Left lung (tissue), 14 donors: ENCODE measurements at places on chromosomes 7 and 10. TPM values are rescaled to one million over a fixed set of nuclear protein-coding genes. Genes with fewer than 3 reads are reported as not detected.
A peak's percentile ranks its signal among the peaks of the same experiment; 100 is the strongest.

The RPP30 gene
- 26.3 TPM for total RNA-seq

The HOGA1 gene
- 1.1 TPM for total RNA-seq

- DNase-seq, result no peak
Observed at GRCh38 chr7:5598769-5599371, 175.2 kb upstream of the TNRC18 start.

- DNase-seq, result peak; percentile 8
Observed at GRCh38 chr10:95655571-95656290, 780 bp downstream of the ALDH18A1 start.
